ENCODE measurements at places on chromosomes 6 and 20.

DNA sequence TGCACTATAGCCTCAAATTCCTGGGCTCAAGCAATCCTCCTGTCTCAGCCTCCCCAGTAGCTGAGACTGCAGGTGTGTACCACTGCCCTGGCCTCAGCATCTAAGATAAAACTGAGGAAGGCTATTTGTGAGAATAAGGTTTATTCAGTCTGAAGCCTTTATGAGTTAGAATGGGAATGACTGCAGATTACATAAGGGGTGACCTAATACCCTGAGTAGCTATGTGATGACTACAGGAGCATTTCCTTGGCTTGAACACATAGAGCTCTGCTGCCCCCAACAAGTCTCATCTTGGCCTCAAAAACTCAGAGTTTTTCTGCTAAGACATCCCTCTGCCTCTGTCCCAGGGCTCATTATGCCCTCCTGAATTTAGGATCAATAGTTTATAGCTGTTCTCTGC lies 7.6 kb downstream of the GSS start:
- DNase-seq, result no peak

- no peak for DNase-seq
These were observed 4.9 kb downstream of the OVOL2 start for GRCh38 chr20:18052856-18053255.

GRCh38 chr6:163337958-163338357 lies 76.6 kb upstream of the QKI start:
- no peak for DNase-seq

GRCh38 chr6:148608199-148608951 lies 138.5 kb upstream of the UST start:
- DNase-seq, result no peak

GRCh38 chr6:53067849-53068361 lies 2.7 kb downstream of the FBXO9 start:
- DNase-seq, result no peak

GRCh38 chr20:38249536-38250310 lies 10.8 kb downstream of the KIAA1755 start:
- no peak for DNase-seq

DNA sequence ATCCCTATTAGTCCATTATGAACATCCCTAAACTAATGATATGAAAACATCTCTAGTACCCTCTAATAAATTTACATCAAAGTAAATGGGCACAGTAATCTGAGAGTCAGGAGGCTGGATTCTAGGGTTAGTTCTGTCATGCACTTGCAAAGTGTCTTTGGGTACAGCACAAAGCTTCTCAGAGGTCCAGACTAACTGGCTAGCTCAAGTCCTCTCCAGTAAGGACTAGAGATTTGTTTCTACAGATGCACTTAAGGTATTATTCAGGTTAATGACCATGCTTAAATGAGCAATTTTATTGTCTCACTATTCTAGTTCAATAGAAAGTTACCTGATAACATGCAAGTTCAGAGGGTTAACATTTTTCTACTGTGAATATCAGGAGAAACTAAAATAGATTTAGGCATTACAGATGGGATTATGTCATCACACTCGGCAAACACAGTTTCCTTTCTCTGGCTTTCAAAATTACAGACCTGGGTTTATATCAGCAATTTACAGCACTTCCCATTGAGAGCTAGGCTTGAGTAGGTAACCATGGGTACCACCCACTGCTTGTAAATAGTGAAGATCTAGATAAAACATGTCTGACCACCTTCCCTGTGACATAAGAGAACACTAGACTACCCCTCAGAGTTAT lies 402.9 kb upstream of the RUNX2 start:
- DNase-seq, result no peak

GRCh38 chr6:44660561-44661220 lies 273.2 kb downstream of the CDC5L start:
- peak; percentile 19 for DNase-seq

DNA sequence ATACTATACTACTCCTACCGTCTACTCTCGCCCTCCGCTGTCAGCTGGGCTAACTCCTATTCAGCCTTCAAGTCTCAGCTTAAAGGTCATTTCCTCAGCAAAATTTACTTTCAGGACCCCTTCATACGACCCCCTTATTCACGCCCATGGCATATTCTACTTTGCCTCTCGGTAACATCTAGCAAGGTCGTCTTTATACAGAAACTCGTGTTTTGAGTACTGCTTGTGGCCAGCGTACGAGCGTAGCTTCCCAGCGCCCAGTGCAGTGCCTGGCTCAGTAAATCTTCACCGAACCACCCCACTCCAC lies 546 bp downstream of the CRNKL1 start:
- DNase-seq, result no peak

GRCh38 chr6:52389626-52390360 lies 27.8 kb downstream of the PAQR8 start:
- no peak for DNase-seq

DNA sequence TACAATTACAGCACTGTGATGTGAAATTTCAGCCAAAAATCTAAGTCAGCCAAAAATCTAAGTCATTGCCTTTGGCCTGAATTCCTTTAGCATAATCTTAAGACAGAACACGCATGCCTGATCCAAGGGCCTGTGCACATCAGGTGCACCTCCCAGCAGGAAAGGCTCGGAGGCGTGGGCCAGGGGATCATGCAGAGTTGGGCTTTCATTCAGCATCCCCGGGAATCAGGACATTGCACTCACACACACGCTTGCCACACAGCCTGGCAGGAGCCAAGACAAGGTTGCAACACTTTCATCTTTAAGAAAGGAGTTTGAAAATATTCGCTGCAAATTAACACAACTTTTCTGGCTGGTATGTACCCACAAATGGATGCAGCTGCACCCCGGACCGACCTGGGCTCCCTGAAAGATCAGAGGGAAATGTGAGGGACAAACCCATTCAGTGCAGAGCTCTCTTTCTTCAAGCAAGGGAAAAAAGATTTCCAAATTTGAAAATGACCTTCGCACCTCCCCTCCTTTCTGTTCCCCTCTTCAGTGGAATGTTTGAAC lies 48.8 kb downstream of the ERMARD start:
- DNase-seq, result no peak

GRCh38 chr20:18304618-18305017 lies 16.3 kb downstream of the ZNF133 start:
- DNase-seq, result no peak

Measured in posterior vena cava (tissue), 2 donors.